ENCODE measurements at places on chromosomes 7 and 10.

DNA sequence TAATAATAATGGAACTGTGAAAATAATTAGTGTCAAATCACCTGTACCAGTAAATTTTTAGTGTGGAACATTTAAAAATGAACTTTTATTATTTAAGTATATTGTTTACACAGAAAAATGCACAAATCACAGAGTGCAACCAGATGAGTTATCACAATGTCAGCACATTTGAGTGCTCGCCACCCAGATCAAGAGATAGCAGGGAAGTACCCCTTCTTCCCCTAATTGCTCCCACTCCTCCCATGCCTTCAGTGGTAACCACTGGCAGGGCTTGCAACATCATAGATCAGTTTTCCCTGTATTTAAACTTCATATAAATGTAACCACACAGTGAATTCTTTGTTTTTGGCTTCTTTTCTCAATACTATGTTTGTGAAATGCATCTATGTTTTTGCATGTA is 7.8 kb upstream of the GPR141 start:
- DNase-seq: no peak

GRCh38 chr7:111744501-111745155 is 182.3 kb upstream of the IMMP2L start:
- DNase-seq: no peak

DNA sequence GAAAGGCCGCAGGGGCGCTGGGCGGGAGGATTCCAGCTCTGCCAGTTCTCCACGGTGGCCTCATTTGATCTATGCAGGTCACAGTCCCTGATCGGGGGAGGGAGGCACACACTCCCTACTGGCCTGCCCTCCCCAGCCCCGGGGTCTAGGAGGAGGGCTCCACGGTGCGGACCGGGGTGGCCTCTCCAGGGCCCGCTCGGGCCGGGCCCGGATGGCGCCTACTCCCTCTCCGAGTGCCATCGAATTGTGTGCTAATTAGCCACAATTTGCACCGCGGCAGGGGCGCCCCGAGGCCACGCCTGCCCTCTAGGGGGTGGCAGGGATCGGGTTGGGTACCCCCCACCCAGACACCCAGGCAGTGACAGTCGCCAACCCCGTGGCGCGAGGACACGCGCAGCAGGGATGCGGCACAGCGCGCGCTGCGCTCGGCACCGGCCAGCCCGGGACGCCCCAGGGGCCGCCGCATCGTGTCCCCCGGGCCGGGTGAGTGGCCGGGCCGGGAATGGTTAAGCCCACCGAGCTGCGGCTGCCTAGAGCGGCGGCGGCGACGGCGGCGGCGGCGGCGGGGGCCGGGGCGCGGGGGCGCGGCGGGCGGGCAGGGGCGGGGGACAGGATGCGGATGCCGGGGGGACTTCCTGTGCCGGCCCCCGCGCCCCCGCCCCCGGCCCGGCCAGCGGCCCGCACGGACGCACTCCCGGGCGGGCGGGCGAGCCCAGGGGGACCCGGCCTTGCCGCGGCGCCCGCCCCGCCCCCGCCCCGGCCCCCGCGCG is at the start of gene ZNF853:
ZNF853 (plus strand) TSS at position 658 of the 770 bp plus-strand sequence. CDS start 565 bp downstream, outside the sequence.
- no peak for DNase-seq

- DNase-seq: peak; percentile 22
Observed at GRCh38 chr7:77331938-77332695, 84.0 kb downstream of the GSAP start.

DNA sequence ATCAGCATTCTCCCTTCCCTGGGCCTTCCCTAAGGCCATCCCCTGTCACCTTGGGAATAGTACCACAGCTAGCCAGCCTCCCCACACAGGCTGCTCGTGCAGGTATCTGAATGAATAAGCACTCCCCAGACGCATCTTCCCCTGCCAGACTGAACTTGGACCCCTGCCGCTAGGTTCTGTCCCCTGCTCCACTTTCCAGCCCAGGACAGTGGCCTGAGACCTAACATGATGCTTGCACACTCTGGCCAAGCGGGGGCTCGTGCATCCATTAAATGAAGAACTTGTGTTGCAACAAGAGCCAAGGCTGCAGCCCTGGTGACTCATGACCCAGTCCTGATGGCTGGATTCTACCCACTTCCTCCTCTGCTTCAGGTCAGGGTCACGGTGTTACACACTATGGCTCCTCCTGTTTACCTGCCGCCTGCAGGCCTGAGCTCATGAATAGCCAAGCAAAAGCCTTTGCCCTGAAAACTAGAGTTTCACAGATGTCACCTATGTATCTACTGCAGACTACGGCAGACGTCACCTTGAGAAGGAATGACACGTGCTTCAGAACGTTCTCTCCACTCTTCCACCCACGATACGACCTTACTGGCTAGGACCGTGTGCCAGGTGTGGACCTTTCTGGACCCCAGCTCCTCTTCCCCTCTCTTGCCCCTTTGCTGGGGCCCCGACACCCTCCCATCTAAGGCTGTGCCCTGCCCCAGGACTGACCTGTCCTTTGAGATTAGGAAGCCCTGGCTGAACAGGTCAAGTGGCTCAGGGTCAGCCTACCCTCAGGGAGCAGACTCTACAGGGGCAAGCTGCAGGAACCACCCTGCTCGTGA is 6.5 kb downstream of the ASB13 start:
- no peak for DNase-seq

DNA sequence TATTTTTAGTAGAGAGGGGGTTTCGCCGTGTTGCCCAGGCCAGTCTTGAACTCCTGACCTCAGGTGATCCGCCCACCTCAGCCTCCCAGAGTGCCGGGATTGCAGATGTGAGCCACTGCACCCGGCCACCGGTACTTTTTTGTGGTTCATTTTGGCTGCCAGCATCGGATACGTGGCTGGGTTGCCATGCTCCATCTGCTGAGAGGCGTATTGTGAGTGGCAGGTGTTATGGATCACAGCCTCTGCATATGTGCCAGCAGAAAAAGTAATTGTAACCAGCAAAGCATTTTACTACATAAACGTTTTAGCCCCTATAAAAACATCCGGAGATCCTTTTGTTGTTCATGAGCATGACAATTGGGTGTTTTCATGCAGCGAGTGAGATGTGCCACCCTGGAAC is 7.1 kb downstream of the FOXK1 start:
- no peak for DNase-seq
